Posterior cingulate gyrus (tissue), 11 donors: ENCODE measurements at places on chromosomes 3 and 15.

DNA sequence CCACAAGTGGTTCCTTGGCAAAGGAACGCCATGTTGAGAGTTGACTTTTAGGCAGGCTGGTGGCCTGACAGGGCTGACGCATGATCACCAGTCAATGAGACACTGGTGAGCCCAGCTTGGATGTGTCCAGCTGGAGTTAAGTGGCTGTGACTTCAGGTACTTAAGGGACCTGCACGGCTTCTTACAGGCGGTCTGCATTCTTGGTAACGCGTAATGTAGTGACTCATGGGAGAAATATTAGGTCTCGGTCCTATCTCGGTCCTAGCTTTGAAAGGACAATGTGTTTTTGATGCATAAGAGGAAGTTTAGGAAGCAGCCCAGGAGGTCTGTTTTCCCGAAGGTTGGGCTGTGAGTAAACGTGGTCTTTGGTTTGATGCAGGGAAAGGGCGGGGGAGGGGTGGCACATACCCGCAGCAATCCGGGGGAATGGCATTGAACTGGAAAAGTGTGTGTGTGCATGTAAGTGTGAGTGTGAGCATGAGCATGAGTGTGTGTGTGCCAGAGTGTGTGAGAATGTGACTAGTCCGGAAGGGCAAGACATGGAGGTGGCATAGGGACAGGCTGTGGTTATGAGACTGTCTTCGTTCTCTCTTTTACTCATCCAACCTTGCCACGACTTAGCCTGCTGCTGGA, 55.3 kb downstream of the FAM43A start:
- DNase-seq = no peak

DNA sequence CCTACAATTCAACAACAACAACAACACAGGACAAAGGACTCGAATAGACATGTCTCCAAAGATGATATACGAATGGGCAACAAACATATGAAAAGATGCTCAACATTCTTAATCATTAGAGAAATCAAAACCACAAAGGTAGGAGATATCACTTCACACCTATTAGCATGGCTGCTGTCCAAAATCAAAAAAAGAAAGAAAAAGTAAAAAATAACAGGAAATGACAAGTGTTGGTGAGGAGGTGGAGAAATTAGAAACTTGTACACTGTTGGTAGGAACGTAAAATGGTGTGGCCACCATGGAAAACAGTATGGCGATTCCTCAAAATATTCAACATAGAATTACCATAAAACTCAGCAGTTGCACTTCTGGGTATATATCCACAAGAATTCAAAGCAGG, 312.3 kb upstream of the STT3B start:
- no peak for DNase-seq

GRCh38 chr15:43144512-43144911, 11.1 kb downstream of the TMEM62 start:
- no peak for DNase-seq

GRCh38 chr3:156170571-156170970, 50.2 kb downstream of the KCNAB1 start:
- no peak for DNase-seq

DNA sequence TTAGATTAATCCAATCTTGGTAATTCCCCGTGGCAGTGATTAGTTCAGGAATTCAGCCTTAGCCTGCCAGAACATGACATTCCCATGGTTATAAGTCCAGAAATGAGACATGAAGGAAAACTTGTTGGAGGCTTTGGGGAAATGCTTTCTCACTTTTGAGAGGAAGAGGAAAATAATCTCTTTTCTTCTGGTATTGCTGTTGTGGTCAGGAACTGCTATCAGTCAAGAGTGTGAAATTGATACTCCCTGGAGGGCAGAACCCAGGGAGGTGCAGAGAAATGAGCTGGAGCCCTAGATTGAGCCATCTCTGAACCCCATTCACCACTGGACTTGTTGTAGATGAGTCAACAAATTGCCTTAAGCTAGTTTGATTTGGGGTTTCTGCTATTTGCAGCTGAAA, 38.6 kb upstream of the APH1B start:
- DNase-seq = no peak

DNA sequence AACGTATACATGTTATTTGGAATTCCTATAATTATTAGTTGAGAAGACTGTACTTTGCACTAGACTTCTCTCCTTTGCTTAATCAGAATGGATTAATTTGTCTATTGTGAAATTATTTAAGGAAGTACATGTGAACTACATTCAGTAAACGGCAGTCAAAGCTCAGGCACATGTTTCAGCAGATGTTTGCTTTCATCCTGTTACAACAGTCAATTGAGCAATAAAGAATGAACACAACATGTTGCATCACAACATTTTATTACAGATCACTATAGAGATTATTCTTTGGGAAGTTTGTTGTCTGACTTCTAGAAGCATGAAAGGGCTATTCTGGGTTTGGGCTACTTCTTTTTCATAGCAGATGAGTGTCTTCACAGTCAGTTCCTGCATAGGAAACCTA, 39.2 kb downstream of the RAB27A start:
- no peak for DNase-seq

DNA sequence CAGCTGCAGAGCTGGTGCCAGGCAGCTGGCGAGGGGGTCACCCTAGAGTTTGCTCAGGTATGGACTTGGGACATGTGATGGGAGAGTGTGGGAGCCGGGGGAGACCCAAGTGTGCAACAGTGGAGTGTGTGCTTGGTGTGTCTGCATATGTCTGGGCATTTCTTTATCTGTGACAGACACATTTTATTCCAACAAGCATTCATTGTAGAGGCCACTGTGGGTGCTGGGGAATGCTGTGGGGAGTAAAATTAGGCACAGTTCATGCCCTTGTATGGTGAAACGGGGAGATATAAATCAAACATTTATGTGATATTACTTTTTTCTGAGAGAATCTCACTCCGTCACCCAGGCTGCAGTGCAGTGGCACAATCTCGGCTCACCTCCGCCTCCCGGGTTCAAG, 4.2 kb downstream of the ACY1 start:
- DNase-seq = no peak

DNA sequence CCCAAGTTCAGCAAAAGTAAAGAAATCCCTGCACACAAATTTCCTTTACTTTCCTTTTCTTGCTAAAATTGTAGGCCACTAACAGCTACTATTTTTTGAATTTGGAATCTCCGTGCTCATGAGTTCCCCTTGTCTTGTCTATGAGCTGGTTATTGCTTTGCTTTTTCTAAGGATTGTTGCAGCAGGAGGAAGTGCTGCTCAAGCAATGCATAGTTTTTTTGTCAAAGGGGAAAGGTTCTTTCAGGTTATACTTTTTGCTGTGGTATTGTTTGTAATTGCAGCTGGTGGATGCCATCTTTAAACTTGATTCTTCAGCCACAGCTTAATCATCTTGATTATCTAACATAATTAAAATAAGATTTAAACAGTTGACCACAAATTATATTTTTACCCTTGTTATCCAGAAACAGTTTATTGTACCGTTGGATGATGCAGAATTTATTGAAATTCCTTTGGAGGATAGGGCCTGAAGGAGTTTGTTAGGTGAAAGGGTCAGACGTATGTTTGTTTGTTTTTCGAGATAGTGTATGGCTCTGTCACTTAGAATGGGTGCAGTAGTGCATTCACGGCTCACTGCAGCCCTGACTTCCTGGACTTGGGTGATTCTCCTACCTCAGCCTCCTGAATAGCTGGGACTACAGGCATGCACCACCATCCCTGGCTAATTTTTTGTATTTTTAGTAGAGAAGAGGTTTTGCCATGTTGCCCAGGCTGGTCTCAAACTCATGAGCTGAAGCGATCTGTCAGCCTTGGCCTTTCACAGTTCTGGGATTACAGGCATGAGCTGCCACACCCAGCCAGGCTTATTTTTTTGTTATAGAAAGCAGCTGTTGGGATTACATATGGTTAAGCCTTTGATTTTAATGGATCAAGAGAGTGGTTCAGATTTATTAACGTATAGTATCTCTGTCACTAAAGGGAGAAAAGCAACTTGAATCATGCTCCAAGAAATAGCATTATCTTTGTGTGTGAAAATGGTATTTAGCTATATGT, 11.7 kb downstream of the MGA start:
- DNase-seq = no peak
